ENCODE measurements at places on chromosomes 1 and 21.
A peak's percentile ranks its signal among the peaks of the same experiment; 100 is the strongest.

DNA sequence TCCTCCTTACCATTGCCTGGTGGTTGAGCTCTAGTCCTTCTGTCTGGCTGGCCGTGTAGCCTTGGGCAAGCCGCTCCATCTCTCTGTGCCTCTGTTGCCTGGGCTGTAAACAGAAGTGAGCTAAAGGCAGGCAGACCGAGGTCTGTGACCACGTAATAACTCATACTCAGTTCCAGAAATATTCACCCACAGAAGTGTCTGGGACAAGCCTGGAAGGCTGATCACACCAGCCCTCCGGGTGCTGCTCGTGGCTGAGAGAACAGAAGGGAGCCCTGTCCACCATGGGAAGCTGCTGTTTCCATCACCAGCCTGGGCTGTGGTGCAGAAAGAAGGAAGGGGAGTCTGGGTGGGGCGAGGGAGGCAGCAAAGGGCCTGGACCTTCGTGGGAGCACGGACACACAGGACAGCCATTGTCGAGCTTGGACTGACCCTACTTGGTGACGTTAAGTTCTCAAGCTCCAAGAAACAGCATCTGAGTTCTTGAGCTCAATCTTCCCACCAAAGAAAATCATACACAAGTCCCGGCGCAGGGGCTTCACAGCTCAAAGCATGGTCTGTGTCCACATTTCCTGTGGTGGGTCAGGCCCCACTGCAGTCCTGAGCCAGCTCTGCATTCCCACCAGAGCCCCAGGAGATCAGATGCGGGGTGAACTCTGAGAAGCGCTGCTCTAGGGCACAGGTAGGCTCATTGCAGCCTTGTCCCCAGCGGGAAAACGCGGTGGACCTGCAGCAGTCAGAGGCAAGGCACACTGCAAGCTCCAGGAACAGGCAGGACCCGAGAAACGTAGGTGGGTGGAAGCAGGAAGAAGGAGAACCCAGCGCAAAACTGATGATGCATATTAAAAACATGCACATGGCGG lies 61.8 kb downstream of the RUNX3 start:
- DNase-seq = no peak

DNA sequence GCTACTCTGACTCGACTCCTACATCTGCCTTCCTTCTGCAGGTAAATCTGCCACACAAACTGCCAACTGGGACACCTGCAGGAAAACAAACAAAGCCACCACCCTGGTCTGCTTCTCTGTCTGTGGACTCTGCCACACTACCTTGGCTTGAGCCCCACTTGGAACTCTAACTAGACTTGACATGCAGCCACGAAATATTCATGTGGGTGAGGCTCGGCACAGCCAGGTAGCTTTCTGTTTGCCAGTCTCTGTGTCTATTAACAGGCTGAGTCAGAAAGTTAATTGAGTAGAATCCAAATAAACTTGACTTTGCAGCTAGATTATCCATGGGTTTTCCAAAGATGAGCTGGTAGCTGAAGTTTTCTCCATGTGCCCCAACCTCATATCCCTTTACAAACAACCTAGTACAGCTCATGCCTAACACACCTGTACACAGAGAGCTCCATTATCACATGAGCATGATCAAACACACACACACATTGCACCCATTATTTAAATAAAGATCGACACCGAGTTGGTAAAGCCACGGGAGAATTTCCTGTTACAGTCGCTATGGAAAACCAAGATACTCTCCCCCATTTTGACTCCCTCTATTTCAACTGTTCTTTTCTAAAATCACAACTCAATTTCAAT lies 808 bp downstream of the C1orf116 start:
- no peak for DNase-seq

DNA sequence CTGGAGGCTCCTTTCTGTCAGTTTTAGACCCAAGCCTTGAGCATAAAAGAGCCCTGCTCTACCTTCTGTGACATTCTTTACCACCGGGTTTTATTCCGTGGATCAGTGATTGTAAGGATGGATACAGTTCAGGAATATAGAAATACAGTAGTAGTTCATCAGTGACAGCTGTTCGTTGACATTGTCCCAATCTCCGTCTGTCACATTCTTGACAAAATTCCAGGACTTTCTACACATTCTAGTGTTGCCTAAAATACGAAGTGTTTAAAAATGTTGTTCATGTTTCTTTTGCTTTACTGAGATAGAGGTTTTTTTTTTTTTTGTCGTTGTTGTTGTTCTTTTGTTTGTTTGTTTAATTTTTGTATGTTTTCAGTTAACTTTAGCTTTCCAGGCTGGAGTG lies 29.9 kb downstream of the MAP10 start:
- no peak for DNase-seq

GRCh38 chr1:89310976-89311375 lies 38.3 kb upstream of the GBP5 start:
- DNase-seq = no peak

DNA sequence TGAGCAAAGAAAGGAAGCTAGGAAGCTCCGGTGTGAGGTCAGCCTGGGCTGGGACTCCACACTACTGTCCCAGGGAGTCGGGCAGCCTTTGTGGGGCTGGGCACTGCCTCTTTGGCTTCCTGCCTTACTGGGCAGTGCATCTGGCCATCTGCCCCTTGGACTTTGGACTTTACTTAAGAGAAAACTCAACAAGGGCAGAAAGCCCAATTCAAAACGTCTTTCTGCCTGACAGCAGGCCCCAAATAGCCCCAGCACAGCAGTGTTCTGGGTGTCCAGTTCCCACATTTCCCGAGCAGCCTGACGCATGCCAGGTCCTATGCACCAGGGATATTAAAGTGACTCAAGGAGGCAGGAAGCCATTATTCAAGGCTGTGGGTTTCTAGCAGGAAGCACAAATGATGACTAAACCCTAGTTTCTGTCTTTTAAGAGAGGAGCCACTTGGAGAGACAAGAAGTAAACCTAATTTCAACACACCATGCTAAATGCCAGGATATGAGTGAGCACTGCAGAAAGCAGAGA lies 37.9 kb upstream of the EDEM3 start:
- DNase-seq = peak; percentile 9

DNA sequence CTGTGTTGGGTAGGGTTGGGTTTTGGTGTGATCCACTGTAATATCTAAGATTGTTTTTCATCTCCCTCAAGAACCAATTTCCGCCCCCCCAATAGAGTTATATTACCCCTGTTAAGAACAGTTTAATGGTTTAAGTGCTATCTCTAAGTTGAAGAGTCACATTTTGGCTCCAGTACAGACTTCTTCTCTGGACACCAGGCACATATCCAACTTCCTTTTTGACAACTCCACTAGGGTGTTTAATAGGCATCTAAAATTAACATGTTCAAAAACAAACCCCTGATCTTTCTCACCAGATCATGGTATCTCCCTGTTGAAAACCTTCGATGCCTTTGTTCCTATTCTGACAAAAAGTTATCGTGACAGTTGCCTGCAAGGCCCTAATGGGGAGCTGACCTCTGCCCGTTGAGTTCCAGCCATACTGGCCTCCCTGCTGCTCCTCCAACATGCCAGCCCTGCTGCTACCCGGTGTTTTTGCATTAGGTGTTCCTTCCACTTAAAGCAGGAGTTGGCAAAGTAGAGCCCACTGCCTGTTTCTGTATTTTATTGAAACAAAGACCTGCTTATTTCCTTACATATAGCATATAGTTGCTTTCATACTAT lies 18.6 kb downstream of the USP24 start:
- DNase-seq = no peak

DNA sequence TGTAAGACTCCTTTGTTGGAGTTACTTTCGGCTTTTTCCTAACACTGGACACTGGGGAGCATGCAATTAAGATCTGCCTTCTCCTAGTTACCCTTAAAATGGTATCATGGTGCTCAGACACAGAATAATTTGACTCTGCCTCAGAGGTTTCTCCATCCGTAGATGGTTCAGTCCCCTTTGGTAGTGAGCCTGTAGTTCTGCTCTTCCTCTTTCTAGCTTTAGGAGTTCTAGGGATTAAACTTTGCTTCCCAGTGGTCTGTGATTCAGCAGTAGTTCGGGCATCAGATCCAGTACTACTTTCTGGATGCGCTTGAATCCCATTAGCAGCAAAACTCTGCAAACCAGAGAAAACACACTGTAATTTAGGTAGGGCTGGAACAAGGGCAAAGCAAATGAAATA lies 1.5 kb downstream of the DNTTIP2 start:
- no peak for DNase-seq

GRCh38 chr1:154448331-154448811 lies 43.2 kb downstream of the IL6R start:
- no peak for DNase-seq

DNA sequence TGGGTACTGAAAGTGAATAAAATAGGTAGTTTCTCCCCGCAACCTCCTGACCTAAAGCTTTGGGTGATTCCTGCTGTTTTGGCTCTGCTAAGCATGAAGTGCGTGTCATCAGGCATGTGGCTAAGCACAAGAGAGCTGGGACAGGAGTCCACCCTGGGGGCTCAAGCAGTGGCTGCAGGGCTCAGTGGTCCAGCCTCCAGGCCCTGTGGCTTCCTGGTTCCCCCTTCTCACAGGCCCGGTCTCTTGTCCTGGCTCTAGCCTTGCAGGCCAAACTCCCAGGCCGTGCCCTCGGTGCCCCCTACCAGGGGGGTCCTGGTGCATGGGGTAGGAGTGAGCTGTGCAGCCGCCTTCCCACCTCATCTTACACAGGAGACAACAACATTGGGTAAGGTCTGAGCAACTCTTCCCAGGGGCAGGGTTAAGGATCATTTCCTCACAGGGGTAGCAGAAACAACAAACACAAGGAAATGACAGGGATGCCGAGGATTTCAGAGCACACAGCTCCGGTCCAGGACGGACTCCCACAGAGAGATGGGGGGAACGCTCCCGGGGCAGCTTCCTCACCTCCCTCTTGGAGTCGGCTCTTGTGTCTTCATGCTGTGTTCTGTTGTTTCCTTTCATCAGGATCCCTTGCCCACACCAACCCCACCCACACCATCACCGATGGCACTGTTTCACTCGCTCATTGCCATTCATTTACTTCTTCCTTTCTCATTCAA lies 19.8 kb upstream of the SLC2A1 start:
- DNase-seq = no peak

DNA sequence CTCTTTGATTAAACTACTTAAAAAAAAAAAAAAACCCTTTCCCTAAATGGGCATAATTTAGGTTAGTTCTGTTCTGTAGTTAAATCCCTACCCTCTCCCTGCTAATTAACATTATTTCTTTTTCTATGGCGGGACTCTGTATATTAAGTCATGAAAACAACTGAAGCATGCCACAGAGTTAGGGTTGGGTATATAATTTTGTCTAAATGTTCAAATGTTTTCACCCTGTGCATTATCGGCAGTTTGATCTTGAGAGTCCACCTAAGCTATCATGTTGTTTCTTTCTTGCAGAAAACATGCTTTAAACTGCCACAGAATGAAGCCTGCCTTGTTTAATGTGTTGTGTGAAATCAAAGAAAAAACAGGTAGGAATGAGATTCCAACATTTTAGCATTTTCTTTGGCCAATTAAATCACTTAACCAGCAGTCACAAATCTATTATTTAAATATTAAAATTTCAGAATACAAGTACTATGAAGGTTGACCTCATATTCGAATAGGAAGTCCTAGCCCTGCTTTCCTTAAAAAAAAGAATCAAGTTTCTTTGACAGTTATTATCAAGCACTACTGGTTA lies 4.0 kb downstream of the PBX1 start:
- DNase-seq = no peak

- DNase-seq = no peak
Observed at GRCh38 chr1:44168520-44169098, 27.2 kb upstream of the KLF18 start.

GRCh38 chr1:9186082-9186859 lies 48.3 kb upstream of the H6PD start:
- DNase-seq = no peak

DNA sequence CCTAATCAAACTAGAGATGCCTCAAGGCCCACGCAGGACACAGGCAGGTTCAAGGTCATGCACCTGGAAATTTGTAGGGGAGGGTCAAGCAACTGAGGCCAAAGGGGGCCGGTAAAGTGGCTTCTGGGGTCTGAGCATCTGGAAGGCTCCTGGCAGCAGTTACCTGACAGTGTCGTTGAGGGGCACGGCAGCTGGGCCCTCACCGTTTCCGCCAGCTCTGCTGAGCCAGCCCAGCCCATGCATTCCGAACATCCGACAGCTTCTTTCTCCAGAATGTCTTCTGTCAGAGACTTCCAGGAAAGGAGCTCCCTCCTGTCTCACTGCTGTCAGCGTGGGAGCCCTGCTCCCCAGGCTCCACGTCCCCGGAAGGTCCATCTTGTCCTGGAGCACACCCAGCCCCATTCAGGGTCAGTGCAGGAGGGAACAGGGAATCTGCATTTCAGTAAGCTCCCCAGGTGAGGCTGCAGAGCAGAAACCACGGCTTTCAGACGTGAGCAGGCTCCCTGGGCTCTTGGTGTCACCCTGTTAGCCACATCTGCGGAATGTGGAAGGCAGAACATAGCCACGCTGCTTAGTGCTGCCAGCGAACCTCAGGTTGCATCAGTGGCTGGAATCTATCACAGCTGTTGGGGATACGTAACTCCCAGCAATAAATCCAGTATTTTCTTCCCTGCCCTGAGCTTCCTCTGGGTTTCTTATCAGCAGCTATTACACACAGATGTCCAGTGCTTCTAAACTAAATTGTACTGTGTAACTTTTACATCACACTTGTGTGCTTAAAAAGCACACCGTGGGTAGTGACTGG lies 36.3 kb upstream of the FAM3B start:
- DNase-seq = no peak

DNA sequence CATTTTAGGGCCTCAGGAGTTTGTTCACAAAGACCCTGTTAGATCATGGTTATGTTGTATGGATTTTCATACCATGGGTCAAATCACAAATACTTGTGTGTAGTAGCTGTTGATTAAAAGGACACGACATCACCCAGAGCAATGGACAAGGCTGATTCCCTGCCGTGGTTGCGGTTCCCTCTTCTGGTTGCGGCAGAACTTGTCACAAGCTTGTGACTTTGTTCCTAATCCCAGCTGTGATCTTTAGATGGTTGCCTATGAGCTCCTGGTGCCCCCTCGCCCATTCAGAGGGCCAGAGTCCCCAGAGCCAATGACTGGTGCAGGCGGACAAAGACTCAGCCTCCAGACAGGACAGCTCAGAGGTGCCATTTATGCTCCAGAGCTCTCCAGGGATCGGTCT lies 11.8 kb upstream of the SDHB start:
- DNase-seq = no peak

- DNase-seq = no peak
Observed at GRCh38 chr1:228913626-228914414, 178.5 kb downstream of the RHOU start.

- no peak for DNase-seq
Observed at GRCh38 chr1:183571678-183572268, 18.5 kb downstream of the NCF2 start.

- DNase-seq = no peak
Observed at GRCh38 chr1:78289603-78290002, 201.2 kb upstream of the PTGFR start.

Data from hypothalamus (tissue), 51 donors.